ENCODE measurements at places on chromosomes 3 and 15.
A peak's percentile ranks its signal among the peaks of the same experiment; 100 is the strongest.

DNA sequence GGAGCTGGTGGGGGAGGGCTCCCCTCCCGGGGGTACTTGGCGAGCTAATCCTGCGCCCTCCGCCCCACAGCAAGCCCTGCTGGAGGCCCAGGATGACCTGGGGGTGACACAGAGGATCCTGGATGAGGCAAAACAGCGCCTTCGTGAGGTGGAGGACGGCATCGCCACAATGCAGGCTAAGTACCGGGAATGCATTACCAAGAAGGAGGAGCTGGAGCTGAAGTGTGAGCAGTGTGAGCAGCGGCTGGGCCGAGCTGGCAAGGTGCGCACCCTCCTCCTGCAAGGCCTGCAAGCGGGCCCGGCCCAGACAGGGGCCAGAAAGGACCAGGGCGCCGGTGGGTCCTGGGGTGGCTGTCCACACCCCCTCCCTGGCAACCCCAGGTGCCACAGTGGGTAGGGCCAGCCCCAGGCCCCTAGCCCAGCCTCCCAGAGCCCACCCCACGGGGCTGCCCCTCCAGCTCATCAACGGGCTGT, 56.5 kb downstream of the SEMA3G start:
- DNase-seq: no peak

GRCh38 chr3:69738315-69738714, 949 bp upstream of the MITF start:
- no peak for DNase-seq

- no peak for DNase-seq
Observed at GRCh38 chr3:172464306-172464705, 16.1 kb upstream of the GHSR start.

DNA sequence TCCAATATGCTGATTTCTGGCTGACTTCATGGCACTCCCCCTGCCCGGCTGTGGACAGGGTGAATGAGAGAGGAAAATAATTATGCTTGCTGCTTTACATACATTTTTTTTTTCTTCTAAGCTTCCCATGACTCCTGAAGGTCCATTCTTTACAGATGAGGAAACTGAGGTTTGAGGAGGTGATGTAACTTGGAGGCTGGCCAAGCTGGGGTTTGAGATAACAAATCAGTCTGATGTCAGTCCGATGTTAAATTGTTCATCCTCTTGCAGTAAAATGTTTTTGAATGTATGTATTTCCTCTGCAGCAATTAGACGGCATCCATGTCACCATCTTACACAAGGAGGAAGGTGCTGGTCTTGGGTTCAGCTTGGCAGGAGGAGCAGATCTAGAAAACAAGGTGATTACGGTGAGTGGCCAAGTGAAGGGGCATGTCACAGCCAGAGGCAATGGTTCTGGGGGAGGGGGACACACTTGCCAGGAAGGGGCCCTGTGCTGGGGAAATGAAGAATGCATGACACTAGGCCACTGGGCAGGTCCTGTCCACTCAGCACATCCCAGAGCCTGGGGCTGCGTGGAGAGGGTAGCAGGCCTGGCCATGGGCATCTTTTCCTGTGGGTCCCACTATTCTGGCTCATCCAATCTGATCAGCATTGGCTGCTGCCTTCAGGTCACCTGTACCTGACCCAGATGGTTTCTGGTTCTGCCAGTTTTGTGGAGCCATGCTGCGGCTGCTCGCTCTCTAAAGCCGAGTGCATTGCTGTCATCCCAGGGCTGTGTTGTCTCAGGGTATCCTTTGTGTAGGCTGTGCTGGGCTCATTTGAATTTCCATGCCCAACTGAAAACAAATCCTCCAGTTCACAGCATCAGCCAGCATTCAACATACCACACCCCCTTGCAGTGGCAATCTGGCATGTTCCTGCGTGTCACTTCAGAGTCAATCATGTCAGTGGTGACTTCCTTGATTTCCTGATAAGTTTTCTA, 20.4 kb downstream of the STARD5 start:
- peak; percentile 83 for DNase-seq

GRCh38 chr3:185737020-185737419, 87.8 kb downstream of the IGF2BP2 start:
- DNase-seq: no peak

DNA sequence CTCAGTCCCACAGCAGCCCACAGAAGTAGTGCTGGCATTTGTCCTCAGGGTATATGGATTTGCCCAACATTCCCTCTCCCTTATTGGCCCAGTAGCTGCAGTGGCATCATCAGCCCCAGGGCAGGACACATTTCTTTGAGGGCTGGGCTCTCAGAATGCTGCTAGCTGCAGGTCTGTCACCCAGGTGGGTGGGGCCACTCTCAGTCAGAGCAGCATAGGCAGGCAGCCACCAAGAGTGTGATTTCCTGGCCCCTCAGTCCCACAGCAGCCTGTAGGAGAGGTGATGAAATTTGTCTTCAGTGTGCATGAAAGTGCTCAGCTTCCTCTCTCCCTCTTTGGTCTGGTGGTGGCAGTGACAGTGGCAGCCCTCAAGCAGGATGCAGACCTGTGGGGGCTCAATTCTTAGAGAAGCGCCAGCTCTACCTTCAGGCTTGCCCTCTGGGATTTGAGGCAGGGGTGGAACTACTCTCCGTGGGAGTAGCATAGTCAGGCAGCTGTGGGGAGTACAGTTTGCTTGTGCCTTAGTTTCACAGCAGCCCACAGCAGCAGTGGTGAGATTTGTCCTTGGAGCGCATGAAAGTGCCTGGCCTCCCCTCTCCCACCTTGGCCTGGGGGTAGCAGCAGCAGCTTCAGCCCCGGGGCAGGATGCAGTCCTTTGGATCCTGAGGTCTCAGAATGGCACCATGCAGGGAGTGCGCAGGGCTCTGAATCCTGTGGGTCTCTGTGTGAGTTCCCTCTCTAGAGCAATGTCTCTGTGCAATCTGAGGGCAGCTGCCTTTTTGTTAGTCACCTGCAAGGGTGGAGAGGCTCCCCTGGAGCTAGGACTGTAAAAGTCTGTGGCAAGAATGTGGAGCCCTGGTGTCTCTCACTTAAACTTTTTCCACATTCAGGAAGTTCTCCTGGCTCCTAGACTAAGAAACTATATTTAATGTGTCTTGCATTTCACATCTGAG, 1229.1 kb downstream of the ROBO2 start:
- DNase-seq: no peak

DNA sequence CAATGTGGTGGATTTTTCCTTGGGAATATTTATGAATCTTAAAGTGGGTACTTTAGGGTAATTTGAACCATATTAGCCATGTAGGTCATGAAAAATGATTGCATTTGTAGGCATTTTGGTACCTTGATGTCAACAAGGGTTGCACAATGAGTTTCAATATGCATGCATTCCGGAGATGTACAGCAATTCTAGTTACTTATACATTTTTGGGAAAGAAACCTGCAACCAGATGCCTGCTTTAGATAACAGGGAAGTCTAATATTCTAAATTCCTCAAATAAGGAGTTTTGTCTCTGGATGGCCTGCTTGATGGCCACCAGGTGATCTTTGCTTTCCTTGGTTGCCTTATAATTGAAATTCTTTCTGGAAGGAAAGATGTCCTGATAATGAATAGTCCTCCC, 240.5 kb upstream of the SETMAR start:
- DNase-seq: no peak

GRCh38 chr3:50297384-50297775, 1.8 kb downstream of the HYAL3 start:
- DNase-seq: no peak

GRCh38 chr15:22780267-22780666, 6.2 kb upstream of the NIPA1 start:
- DNase-seq: no peak

GRCh38 chr3:152097120-152097519, 171.6 kb upstream of the MBNL1 start:
- no peak for DNase-seq

DNA sequence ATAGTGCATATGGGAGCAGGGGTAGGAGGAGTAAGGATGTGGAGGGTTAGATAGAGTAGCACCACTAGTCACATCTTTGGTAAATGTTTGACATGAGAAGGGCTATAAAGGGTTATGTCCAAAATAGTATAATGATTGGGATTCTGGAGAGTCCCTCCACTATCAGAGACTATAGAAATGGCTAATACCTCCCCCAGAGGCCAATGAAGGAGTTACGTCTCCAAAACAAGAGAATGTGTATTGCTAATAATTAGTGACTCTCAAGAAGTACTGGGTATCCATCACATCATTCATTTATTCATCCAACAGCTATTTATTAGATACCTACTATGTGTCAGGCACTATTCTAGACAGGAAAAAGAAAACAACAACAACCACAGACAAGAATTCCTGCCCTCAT, 203.7 kb upstream of the UMPS start:
- no peak for DNase-seq

DNA sequence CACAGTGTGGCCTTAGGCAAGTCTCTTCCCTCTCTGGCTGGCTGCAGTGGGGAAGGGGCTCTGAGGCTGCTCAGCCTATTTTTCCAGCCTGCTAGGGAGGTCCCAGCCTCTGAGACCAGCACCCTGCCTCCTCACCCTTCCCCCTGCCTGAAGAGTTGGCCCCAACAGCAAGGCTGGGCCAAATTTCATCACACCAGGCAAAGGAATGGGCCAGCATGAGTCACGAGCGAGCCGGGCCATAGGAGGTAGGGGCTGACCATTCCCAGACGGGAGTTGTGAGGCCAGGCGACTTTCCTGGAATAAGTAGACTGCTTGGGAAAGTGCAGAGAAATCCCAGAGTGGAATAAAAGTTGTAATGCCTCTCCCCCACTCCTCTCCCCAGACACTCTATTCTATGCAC, 5.7 kb upstream of the FBLN2 start:
- no peak for DNase-seq

DNA sequence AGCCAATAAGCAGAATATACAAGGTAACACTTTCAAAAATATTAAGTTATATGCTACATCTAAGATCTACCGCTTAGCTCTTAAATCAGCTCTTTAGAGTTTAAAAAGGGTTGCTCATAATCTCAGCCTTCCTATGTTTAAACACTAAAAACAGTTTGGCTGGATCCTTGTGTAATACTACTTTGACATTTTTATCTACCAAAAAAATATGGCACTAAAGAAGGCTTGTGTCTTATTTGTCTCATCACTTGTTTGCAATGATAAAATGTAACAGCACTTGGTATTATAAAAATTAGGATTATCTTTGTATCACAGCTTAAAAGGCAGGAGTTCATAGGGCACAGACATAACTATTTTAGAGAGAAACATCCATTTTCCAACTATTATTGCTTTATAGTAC, 9.8 kb downstream of the ANKRD28 start:
- DNase-seq: no peak

DNA sequence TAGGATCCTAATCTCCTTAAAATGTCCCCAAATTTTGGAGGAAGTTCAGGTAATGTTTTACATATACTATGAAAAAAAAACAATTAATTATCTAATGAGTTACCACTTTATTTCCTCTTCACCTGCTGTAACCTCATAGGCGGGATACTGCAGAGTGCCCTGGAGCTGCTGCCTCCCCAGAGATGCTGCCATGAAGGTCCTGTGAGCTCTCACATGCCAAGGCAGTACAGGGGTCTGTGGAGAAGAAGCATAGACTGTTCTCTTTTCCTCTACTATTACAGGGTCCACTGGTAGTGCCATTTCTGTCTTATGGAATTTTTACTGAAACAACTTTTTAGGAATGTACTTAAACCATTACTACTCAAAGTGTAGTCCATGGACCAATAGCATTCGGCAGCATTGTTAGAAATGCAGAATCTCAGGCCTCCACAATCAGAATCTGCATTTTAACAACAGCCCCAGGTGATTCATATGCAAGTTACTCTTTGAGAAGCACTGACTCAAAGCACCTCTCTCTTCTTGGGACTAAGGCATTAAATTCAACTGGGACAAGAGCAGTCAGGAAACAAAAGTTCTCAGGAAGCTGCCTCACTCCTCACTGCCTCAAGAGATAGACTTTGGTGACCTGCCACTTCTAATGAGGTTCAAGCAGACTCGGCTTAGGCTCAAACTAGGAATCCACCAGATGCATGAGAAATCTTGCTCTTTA, 30.3 kb upstream of the CPOX start:
- no peak for DNase-seq

- DNase-seq: no peak
Observed at GRCh38 chr3:184237211-184237610, 7.8 kb downstream of the VWA5B2 start.

DNA sequence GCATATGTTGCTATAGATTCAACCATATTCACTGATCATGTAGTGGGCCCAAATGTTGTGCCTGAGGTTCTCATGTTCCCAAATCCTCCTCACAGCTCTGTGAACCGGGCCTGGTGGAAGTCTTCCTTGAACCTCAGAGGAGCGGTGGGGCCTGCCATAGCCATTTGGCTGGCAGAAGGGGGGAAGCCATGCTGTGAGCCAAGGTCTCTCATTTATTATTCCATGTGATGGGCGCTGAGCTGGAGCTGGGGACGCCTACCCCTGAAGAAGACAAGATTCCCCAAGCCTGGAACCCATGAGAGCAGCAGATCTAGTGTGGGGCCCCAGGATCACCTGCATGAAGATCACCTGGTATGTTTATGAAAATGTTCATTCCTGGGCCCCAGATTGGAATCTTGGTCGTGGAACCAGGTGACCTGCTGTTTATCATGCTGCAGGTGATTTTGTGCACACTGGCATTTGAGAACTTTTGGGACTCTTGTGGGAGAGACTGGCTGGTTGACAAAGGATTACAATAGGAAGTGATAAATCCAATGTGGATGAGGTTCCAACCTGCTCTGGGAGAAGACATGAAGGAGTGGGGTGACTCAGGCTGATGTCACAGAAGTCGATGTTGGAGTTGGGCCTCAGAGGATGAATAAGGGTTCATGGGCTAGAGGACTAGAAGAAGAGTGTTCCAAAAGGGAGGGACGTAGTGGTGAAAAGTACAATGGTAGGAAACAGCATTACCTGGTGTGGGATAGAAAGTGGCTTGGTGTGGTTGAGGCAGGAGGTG, 102.1 kb downstream of the ASB7 start:
- DNase-seq: no peak

GRCh38 chr3:98980915-98981596, 79.6 kb upstream of the DCBLD2 start:
- no peak for DNase-seq

GRCh38 chr3:54967731-54968161, 39.9 kb upstream of the LRTM1 start:
- no peak for DNase-seq

DNA sequence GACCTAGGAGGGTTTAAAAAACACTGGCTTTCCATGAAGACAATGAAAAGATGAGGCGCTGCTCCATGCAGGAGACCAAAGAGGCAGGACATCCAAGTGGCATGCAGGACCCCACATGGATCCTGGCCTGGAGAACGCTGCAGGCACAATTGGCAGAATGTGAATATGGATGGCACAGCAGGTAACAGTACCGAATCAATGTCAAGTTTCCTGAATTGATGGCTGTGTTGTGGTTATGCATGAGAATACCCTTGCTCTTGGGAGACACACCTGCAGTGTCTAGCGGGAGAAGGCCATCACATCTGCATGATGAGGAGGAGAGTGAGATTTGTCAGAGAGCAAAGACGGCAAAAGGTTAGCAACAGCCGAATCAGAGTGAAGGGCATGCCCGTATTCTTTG, 74.3 kb upstream of the SEC13 start:
- no peak for DNase-seq
